SW 1271 (cell line): ENCODE measurements at places on chromosomes 6 and 20.

DNA sequence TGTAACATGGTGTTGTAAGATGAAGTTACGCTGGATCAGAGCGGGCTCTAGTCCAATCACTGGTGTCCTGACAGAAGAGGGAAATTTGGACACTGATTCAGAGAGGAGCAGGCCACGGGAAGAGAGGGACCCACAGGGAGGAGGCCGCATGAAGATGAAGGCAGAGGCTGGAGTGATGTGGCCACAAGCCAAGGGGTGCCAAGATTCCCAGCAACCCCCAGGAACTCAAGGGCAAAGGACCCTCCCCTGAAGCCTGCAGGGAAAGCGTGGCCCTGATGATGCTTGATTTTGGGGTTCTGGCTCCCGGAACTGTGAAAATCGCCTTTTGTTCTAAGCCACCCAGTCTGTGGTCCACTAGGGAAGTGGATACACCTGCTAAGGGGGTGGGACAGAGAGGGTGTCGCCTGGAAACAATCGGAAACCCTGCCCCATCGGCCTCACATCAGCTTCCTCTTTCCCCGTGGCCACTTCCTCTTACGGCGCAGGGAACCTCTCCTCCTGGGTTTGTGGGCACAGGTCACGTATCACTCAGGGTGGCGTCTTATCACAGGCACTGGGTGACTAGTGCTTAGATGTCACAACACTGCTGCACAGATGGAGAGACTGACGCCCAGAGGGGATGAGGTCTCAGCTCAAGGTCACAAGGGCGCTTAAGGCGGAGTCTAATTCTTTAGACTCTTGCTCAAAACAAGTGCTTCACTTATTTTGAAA, 58.0 kb downstream of the SULF2 start:
- no peak for DNase-seq

DNA sequence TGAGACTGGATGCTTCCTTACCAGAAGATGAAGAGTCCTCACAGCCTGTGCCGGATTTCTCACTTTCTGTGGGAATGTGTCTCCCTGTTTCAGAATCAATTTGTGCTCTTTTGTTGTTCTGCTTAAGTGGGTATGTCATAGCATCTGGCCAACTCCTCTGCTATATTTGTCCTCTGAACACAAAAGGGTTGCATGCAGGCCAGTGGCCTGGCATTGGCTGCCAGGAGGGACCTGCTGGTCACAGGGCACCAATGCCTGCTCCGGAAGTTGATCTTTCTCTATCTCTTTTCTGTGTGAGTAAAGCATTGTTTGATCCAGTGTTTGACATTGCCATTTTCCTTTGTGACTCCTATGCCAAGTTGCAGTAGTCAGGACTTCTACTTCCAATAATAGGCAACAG, 47.8 kb downstream of the JARID2 start:
- DNase-seq = no peak

GRCh38 chr6:3750317-3751076, 1.0 kb downstream of the PXDC1 start:
- peak; percentile 26 for DNase-seq

DNA sequence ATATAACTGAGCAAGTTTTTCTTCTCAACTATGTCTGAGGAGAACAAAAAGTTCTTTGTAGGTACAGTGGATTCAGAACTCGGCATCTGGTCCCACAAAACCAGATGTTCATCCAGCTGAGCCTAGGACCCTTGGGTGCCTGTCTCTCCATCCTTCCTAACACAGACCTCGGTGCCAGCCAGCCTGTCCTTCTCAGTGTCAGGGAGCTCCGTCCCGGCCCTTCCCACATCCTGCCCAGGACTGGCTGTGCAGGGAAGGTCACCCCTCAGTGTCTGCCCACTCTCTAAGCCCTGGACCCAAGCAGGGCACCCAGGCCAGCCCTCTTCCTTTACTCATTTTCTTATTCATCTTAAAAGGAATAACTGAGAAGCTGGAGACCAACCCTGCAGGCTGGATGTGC, 32.0 kb upstream of the AGPAT4 start:
- no peak for DNase-seq

GRCh38 chr6:43761666-43762409, 8.2 kb upstream of the VEGFA start:
- DNase-seq = no peak

GRCh38 chr20:35027301-35027700, 65.3 kb downstream of the TRPC4AP start:
- DNase-seq = no peak

DNA sequence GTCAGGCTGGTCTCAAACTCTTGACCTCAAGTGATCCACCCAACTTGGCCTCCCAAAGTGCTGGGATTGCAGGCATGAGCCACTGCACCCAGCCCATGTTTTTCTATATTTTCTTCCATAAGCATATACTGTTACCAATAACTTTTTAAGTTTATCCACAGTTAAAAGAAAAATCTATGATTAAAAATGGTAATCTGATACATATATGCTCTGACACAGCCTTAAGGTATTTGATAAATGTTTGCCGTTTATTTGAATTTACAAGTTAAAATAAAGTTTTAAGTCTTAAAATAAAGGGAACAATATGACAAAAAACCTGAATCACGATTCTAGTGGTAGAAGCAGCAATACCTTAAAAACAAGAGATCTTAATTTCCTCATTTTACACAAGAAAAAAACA, 5.2 kb downstream of the STK38 start:
- no peak for DNase-seq
